ENCODE measurements at places on chromosomes 1 and 21.

GRCh38 chr1:107687849-107688753 lies 276.9 kb downstream of the VAV3 start:
- no peak for DNase-seq

DNA sequence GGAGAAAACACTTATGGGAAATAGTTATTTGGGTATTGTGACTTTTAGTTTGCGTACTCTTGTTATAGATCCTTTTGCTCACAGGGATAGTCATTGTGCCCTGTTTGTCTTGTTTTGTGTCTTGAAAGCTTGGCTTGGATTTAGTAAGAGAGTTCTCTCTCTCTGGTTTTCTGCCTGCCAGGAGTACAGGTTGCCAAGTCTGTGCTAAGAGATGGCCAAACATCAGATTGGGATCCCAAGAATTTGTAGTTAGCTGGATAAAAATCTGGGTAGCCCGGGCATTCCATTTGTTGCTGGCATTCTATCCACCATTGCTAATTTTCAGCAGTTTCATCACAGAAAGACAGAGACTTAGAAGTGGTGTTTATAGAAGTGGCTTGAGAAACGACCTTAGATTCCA lies 222.2 kb downstream of the NRIP1 start:
- DNase-seq, result no peak

- no peak for DNase-seq
These were observed 53.9 kb upstream of the SAMD13 start for GRCh38 chr1:84247425-84248220.

DNA sequence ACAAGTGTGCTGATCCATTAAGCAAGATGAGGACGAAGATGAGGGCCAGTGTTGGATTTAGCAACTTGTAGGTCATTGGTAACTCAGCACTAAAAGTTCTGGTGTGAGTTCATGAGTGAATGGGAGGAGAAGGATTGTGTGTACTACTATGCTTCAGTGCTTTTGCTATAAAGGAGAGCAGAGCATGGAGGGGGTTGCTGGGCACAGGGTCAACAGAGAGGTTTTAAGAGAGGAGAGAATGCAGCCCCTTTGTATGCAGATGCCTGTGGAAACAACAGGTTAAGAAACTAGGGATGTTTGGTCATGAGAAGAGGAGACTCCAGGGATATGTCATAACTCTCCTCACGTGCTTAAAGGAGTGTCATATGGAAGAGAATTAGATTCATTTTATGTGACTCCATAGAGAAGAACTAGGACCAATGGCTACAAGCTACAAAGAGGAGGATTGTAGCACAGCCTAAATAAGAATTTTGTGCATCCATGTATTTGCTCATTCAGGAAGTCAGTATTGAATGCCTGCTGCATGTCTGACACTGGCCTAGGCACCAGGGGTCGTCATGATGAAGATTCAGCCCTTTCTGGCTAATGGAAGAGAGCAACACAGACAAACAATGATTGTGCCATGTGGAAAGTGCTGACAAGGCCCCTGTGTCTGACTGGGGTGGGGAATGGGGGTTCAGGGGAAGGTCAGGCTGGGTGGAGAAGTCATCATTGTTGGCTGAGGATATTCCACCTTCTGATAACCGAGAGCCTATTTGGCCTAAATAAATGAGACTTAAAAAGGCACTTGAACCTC lies 53.5 kb downstream of the KIRREL1 start:
- no peak for DNase-seq

- no peak for DNase-seq
These were observed 155.4 kb upstream of the C1orf174 start for GRCh38 chr1:4055294-4055967.

DNA sequence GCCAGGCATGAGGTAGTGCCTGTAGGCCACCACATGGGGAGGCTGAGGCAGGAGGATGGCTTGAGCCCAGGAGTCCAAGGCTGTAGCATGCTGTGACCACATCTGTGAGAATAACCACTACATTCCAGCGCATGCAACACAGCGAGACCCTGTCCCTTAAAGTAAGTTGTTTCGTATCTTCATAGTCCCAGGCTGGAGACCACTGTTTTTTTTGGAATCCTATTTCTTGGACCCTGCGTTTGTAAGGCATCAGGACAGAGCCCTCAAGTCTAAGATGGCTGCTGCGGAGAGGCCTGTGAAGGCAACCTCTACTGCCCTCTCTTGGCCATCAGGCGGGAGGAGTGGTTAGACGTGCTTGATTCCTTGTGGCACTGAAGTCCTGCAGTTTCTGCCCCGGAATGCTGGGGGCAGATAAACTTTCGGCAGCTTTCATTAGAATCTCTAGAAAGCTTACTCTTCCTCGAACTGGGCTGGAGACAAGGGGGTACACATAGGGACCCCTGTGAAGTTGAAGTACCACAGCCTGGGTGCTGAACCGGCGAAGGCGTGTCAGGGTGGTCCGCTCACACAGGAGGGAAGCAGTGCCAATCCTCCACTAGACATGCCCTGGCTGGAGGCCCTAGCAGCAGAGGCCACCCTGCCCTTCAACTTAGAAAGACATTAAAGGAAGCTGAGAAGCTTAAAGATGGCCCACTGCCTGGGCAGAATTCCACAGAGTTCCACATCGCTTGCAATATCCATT lies 36.6 kb downstream of the RABIF start:
- DNase-seq, result no peak

DNA sequence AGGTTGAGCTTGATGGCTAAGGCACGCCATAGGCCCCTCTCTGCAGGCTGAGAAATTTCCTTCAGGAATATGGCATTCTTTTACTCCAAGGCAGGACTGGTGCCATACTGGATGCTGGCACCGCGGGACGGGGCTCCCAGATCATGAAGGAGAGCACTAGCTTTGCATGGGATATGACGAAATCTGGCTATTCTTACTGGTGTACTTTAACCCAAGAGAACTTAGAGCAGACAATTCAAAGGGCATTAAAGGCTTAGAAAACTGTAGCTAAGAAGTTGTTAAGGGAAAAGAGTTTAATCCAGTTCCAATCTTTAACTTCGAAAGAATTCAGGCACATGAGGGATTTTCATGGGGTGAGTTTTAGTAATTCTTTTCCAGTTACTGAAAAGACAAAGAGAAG lies 204.4 kb upstream of the ESRRG start:
- DNase-seq, result no peak

DNA sequence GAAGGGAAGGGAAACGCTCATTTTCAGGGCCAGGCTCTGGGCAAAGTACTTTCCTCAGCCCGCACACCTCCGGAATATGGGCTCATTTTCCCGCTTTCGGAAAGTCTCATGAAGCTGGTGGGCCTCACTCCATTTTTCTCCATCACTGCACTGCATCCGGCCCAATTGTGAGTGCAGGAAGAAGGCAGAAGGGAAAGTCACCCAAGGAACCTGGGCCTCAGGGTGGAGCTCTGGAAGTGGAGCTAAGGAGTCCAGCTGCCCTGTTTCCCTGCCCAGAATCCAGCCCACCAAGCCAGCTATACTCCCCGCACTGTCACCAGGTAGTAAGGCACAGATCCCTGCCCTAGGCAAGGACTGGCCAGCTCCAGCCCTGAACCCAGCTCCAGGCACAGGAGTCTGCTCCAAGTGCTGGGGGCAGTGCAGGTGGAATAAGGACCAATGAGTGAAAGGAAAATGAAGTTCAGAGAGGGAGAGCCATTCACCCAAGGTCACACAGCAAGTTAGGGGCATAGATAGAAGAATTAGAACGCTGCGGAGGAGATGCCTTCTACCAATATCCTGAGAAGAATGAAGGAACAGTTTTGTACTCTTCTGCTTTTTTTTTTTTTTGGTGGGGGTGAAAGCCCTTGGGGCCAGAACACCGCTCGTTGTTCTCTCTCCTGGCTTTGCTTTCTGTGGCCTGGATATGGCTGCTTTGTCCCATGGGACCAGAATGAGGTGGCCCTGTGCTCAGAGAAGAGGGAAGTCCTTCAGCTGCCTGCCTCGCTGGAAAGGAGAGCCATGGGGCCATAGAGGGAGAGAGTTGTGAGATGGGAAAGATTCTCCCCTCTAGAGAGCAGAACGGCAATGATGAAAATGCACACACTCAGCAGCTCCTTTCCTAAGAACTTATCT lies 10.0 kb downstream of the LRP8 start:
- DNase-seq, result no peak

GRCh38 chr1:2446394-2446793 lies 29.7 kb upstream of the PLCH2 start:
- DNase-seq, result no peak

GRCh38 chr21:45592208-45592619 lies 50.0 kb upstream of the SLC19A1 start:
- DNase-seq, result no peak

DNA sequence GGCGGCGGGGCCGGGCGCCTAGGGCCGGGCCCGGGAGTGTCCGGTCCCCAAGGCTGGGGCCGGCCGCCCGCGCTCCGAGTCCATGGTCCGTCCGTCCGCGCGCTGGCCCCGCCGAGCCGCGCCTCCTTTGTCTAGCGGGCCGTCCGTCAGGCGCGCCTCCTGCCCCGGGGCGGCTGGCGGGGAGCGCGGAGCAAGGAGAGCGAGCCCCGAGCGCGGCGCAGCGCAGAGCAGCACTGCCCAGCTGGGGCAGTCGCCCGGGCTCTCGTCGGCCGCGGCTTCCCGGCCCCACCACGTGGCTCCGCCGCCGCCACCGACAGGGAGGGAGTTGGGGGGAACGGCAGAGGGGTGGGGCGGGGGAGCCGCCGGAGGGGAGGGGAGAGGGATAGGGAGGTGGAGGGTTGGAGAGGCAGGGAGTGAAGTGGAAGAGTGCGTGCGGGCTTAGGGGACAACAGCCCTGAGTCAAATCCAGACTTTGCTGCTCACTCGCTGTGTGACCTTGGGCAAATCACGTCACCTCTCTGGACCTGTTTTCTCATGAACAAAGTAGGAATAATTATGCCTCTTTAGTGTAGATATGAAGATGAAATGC lies at the start of gene NKAIN1:
Gene NKAIN1 (minus strand): TSS at position 235 of the 589 bp plus-strand sequence. CDS start 340 bp downstream, outside the sequence.
- peak; percentile 20 for DNase-seq

GRCh38 chr1:161915978-161916377 lies 107.7 kb downstream of the OLFML2B start:
- DNase-seq, result no peak

- no peak for DNase-seq
These were observed 251.2 kb upstream of the DPYD start for GRCh38 chr1:98172022-98172421.

GRCh38 chr1:90139837-90140236 lies 144.9 kb downstream of the ZNF326 start:
- DNase-seq, result no peak

DNA sequence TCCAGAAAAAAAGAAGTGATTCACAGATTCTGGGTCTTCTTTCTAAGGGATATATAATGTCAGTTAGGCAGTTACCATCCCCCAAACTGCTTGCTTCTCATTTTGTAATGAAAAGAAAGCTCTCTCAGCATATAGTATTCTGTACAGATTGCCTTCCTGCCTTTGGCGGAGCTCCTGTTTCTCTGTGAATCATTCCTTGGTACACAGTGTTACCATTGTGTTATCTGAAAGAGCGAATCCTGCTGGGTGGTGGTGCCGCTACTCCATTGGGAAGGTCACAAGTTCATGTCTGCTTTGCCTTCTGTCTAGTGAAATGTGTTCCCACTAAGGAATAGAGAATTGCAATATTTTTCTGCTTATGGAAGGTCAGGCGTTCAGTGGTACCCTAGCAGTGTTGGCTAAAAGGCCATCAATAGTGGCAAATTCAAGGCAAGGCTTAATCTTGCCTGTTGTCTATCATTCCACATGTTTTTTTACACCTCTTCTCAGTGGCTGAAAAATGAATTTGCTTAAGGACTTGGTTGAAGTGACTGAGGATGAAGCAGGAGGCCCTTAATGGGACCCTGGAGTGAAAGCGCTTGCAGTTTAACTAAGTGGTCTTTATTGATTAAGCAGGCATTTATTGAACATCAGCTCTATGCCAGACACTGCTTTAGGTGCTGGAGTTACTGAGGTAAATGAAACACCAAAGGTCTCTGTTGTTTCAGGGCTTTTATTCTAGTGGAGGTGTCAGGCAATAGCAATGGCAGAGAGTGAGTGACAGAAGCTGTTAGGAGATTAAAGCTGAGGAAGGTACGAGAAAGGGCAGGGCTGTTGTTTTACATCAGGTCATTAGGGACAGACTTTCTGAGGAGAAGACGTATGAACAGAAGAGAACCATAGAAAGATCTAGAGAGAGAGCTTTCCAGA lies 186.7 kb downstream of the PDE4B start:
- DNase-seq, result peak; percentile 21

GRCh38 chr1:64912191-64912590 lies 54.2 kb downstream of the JAK1 start:
- no peak for DNase-seq

DNA sequence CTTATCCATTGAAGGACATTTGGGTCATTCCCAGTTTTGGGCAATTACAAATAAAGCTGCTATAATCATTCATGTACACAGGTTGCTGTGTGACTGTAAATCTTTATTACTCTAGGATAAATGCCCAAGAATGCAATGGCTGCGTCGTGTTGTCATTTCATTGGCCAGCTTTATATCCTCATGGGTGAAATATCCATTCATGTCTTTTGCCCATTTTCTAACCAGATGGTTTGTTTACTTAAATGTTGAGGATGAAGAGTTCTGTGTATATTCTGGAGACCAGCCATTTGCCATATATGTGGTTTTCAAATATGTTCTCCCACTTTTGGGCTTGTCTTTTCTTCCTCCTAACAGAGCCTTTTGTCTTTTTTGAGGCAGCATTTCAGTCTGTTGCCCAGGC lies 25.3 kb downstream of the TRIM11 start:
- no peak for DNase-seq

GRCh38 chr1:153616917-153617311 lies 789 bp upstream of the S100A14 start:
- DNase-seq, result no peak

GRCh38 chr1:3188150-3188971 lies 119.4 kb downstream of the PRDM16 start:
- DNase-seq, result no peak

DNA sequence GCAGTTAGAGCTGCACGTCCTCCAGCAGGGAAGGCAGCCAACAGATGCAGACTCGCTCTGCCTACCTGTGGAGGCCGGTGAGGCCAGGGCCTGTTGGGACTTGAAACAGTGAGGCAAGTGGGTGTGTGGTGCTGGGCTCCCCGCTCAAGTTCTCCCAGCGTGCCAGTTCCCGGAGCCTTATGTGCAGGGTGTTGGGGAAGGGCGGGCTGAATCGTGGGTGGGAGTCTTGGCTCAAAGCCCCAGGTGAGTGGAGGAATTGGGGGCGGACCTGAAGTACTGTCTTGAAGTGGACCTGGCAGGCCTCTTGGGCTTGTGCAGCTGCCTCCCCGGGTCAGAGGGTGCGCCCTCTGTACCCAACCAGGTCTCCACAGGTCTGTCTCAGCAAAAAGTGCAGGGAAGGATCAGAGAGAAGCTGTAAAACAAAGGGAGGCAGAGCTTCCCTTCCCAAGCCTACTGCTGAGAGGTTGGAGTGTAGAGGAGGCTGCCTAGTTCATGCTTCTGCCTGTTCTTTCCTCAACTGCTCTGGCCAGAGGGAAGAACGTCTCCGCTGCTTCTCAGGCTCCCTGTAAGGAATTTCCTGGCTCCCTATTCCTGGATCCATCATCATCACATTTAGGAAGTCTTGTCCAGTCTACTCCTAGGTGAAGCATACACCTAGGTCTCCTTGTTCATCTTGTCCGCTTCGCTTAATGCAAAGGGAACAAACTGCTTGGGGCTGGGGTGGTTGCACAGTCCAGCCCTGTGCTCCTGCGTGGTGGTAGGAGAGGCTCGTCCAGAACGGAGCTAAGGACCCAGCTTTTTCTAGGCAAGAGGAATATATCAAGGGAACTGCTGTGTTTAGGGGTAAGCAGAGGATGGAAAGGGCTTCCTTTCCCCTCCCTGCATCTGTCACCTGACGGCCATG lies 14.9 kb downstream of the UTP11 start:
- DNase-seq, result no peak

GRCh38 chr1:43437031-43437973 lies 16.4 kb downstream of the HYI start:
- no peak for DNase-seq

- no peak for DNase-seq
These were observed 76.4 kb downstream of the ADGRL2 start for GRCh38 chr1:81876901-81877733.

Data from NCI-H2227 treated with DMSO at 0.1 percent for 48 hours (cell line).